ENCODE measurements at places on chromosomes 7 and 10. TPM values are rescaled to one million over a fixed set of nuclear protein-coding genes. Genes with fewer than 3 reads are reported as not detected.

- DNase-seq, result no peak
Observed at GRCh38 chr10:30705625-30706149, 76.1 kb upstream of the LYZL2 start.

The SFTPA2 gene
- 0.25 TPM for total RNA-seq

DNA sequence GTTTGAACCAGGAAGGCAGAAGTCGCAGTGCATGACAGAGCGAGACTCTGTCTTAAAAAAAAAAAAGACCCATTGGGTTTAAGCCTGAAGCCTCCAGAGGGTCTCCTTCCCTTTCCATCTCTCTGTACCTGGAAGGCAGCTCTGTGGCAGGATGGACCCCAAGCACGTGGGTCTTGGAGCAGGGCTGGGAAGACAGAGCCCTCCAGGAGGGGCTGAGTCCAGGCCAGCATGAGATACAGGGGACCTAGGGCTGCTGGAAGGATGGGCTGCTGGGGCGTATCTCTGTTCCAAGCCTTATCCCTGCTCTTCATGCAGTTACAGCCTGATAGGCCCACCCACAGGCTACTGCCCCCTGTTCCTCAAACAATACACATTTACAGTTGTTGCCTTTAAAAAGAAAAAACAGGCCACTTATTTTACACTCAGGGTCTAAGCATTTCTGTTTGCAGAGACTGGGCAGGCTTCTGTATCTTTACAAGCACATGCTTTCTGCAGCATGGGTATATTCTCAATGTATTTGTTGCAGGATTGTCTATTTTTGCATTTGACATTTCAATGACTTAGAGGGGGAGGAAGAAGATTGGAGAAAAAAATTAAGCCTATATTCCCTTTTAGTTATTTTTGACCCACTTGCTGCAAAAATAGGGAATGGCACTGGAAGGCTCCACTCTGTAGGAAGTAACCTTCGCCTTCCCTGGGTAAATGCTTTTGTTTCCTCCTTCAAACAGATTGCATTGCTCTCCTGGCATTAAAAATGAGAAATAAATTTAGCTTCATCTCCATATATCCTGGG lies 60.1 kb downstream of the FAM171A1 start:
- no peak for DNase-seq

- DNase-seq, result no peak
Observed at GRCh38 chr7:23347682-23348180, 48.6 kb downstream of the MALSU1 start.

DNA sequence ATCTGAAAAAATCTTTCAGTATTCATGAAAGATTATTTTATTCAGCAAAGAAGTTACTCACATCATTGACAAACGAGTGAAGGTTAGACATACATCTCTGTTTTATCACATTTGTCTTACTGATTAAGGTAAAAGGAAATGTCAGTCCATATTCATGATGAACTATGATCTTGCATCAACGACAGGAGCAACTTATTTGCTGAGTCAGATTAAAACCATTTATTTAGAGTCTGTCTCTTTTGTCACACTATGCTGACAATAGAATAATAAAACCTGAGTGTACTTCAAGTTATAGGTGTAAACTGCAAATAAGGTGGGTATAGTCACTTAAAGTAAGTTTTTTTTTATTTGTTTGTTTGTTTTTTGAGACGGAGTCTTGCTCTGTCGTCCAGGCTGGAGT lies 216.5 kb upstream of the SEMA3C start:
- DNase-seq, result no peak

- DNase-seq, result no peak
Observed at GRCh38 chr7:116970238-116970910, 17.1 kb downstream of the ST7 start.

- no peak for DNase-seq
Observed at GRCh38 chr7:9240001-9240400, 806.6 kb downstream of the NXPH1 start.

DNA sequence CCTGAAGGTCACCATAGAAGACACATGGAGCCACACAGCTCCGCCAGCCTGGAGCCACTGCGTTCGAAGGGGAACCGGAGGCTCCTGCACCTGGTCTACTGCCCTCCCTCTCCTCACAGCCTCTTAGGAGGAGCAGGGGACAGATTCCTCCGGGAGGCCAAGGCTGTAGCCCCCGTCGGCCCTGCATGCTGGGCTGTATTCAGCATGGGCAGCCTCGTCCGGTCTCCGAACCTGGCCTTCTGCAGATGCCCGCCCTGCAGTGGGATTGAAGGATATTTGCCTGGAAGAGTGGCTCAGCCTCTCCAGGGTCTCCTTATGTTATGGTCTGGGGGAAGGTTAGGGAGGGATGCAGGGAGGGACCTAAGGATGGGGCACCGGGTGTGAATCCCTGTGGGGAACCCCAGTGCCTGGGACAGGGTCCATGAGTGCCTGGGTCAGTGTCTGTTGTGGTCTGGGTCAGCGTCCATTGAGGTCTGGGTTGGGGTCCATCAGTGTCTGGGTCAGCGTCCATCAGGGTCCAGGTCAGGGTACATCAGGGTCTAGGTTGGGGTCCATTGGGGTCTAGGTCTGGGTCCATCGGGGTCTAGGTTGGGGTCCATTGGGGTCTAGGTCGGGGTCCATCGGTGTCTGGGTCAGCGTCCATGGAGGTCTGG lies 13.0 kb upstream of the SCART1 start:
- DNase-seq, result no peak

GRCh38 chr10:104892879-104893617 lies 252.0 kb downstream of the SORCS3 start:
- DNase-seq, result no peak

GRCh38 chr10:133396035-133396624 lies 2.2 kb downstream of the MTG1 start:
- no peak for DNase-seq

DNA sequence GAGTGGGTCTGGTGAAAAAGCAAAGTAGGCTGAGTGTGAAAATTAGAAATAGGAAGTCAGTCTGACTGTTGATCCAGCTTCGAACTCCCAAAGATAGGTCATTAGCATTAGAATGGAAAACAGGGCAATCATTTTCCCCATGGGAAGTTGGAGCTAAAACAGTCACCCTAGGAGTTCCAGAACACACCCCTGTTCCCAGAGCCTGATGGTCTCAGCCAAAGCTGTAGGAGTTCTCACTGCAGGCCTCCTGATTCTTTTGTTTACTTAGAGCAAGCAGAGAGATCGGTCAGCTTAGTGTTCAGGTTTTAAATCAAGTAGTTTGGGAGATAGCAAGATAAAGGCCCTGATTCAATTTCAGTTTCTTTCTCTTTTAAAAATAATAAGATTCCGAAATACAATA lies 28.8 kb upstream of the JCAD start:
- no peak for DNase-seq

DNA sequence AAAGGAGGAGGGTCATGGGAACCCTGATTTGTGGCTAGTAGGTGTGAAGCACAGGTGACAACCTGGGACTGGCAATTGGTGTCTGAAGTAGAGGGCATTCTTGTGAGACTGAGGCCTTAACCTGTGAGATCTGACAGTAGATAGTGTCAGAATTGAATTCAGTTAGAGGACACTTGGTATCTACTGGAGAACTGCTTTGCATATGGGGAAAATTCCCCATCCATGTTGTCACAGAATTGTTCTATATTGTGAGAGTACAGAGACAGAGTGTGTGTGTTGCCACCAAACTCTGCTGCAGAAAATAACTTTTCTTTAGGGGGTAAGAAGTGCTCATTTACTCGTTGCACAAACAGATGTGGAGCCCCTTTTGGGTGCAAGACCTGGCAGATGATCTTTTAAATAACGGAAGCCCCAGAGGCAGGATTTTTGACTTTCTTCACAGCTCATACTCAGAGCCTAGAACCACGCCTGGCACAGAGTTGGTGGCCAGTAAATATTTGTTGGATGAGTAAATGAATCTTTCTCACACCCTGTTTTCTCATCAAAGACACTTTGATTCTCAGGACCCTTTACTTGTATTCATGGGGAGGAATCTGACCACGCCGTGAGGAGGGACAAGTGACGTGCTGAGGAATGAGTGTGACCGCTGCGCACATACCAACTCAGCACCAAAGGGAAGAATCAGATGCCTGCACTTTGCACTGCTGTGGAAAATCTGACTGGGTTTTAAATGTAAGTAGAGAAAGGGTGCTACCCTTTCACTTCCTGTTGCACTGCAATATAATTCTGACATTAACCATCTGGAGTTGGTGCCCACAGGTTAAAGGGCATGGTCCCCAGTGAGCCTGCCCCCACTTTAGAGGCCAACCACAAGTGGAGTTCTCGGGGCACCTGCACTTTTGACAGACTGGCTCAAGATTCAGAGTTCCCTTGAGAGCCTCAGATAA lies 39.2 kb upstream of the SDHAF3 start:
- no peak for DNase-seq

GRCh38 chr10:2772816-2773631 lies 294.3 kb upstream of the PFKP start:
- DNase-seq, result no peak

- no peak for DNase-seq
Observed at GRCh38 chr7:142139597-142140400, 28.3 kb downstream of the MGAM2 start.

DNA sequence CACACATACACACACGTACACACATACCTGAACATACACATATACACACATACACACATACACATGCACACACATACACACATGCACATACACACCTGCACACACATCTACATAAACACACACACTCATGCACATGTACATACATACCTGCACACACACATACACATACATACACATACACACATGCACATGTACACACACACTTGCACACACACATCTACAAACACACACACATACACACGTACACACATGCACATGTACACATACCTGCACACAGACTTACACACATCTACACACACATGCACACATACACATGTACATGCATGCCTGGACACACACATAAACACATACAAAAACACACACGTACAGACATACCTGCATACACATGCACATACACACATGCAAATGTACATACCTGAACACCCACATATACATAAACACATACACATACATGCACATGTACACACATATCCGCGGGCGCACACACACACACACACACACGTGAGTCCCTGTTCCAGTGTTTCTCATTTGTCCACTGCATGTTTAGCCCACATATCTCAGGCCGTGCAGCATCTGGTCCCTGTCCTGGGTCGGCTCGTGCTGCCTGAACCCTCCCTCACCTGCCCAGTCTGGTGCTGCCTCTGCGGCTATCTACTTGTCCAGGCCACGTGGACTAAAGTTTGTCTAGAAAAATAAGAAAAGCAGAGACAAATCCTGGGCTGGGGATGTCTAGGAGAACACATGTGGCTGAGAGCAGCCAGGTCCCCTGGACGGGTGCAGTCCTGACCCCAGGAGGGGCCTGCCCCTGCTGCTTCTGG lies 238.7 kb downstream of the TCERG1L start:
- DNase-seq, result no peak

The NCF1 gene
- total RNA-seq, result 1.6 TPM

- no peak for DNase-seq
Observed at GRCh38 chr7:100079024-100079560, 2.4 kb downstream of the ZNF3 start.

- DNase-seq, result peak; percentile 22
Observed at GRCh38 chr10:80187465-80188409, 17.6 kb downstream of the ANXA11 start.

GRCh38 chr7:155880721-155881120 lies 68.5 kb upstream of the SHH start:
- DNase-seq, result no peak

GRCh38 chr7:54817152-54817551 lies 58.1 kb upstream of the SEC61G start:
- DNase-seq, result no peak
